Hepatocyte (in vitro differentiated cells): ENCODE measurements at places on chromosomes 6 and 20. TPM values are rescaled to one million over a fixed set of nuclear protein-coding genes. Genes with fewer than 3 reads are reported as not detected.

The CALHM4 gene
- not detected in 2 replicates for polyA plus RNA-seq

DNA sequence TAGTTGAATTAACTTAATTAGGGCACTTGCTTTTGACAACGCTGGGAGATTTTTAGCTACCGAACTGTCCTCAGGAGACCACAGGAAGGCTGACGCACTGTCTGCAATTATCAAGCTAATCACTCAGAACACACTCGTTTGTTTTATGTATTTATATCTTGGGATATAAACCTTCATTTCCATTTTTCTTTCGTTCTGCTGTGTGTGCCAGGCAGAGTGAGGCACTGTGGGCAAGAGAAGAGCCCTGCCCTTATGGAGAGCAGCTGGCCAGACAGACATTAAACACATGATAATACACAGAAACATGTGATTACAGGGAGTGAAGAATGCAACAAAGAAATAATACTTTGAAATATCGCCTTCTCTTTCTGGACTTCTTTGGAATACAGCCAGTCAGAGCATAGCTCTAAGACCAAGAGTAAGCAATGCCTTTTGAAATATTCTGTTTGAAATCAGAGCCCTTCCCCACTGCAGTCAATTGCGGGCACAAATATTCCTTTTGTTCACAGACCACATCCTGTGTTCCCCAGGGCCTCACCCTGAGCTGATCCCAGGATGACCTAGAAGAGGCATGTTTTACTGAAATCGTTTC lies 96.8 kb downstream of the ANKRD60 start:
- no peak overlapping the region for H3K4me3 ChIP-seq
- no peak for DNase-seq
- peaks cover 22% of the 10 kb centered on the region for H3K27me3 ChIP-seq
- H3K4me1 ChIP-seq = peaks cover 39% of the 10 kb centered on the region

DNA sequence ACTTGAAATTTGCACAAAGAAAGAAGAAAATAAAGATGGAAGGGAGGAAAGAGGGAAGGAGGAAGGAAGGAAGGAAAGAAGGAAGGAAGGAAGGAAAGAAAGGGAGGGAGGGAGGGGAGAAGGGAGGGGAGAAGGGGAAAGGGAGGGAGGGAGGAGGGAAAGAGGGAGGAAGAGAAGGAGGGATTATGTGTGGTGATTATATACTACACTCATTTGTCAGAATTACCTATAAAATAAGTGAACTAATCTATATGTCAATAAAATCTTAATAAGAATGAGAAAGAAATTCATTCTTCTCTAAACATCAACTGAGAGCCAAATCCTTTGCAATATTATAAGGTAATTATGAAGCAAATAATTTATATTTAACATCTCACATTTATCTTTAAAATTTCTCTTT lies 77.9 kb upstream of the TFAP2D start:
- no peak overlapping the region for H3K4me3 ChIP-seq
- H3K27ac ChIP-seq = no peak overlapping the region
- H3K27me3 ChIP-seq = no peaks in the 10 kb centered on the region
- no peaks in the 10 kb centered on the region for H3K36me3 ChIP-seq
- no peak for DNase-seq
- H3K4me1 ChIP-seq = no peaks in the 10 kb centered on the region

The PFDN6 gene
- polyA plus RNA-seq = 19.5 and 27.2 TPM in 2 replicates

The SERINC1 gene
- polyA plus RNA-seq = 165 and 169 TPM in 2 replicates

The FKBP1C gene
- 0.30 and 0.47 TPM in 2 replicates for polyA plus RNA-seq

The DEFB121 gene
- polyA plus RNA-seq = not detected in 2 replicates

- H3K27me3 ChIP-seq = no peaks in the 10 kb centered on the region
- no peak for DNase-seq
- H3K36me3 ChIP-seq = no peaks in the 10 kb centered on the region
These were observed 71.5 kb downstream of the FILIP1 start for GRCh38 chr6:75422024-75422639.

- H3K27ac ChIP-seq = no peak overlapping the region
- no peaks in the 10 kb centered on the region for H3K27me3 ChIP-seq
- no peaks in the 10 kb centered on the region for H3K36me3 ChIP-seq
These were observed 152.8 kb downstream of the TMEM200A start for GRCh38 chr6:130518588-130518987.

DNA sequence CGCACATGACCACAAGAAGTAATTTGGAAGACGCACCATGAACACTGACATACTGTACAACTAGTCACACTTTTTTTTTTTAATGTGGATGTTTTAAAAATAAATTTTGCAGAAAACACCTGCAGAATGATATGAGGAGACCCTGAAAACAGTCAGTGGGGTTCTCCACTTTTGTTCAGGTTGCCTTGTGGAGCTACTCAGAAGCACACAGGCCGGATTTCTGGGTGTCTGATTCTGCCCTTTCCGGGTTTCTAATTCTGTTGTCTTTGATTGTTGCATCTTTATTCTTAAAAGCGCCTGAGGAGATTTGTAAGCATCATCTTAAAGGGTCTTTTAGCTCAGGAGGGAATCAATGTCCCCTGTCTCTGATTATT lies 74.5 kb downstream of the SSR1 start:
- H3K4me1 ChIP-seq = peaks cover 35% of the 10 kb centered on the region
- H3K36me3 ChIP-seq = no peaks in the 10 kb centered on the region
- H3K27me3 ChIP-seq = no peaks in the 10 kb centered on the region
- H3K4me3 ChIP-seq = no peak overlapping the region

GRCh38 chr20:59903621-59904020 lies 29.8 kb downstream of the SYCP2 start:
- H3K4me1 ChIP-seq = no peaks in the 10 kb centered on the region
- no peak overlapping the region for H3K27ac ChIP-seq
- H3K4me3 ChIP-seq = no peak overlapping the region
- no peak for DNase-seq
- H3K27me3 ChIP-seq = no peaks in the 10 kb centered on the region

- H3K27me3 ChIP-seq = no peaks in the 10 kb centered on the region
- DNase-seq = no peak
- H3K36me3 ChIP-seq = no peaks in the 10 kb centered on the region
These were observed 7.5 kb upstream of the CD164 start for GRCh38 chr6:109389650-109390274.

DNA sequence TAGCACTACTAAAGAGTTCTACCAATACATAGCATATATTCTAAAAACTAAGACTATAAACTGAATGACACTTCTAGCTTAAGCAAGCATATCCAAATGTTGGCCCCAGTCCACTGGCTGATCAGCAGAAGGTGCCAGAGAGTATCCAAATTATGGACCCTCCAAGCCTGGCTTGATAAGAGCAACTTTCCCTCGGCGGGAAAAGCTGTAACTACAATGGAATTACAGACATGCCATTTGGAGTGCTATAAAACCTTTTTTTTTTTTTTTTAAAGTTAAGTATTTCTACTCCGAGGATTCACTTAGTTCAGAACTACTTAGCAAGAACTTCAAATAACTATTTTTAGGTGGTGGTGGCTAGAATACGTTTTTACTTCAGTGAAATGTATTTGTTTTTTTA lies 94.6 kb downstream of the EPB41L2 start:
- no peak overlapping the region for H3K27ac ChIP-seq
- no peaks in the 10 kb centered on the region for H3K27me3 ChIP-seq
- no peak for DNase-seq
- no peaks in the 10 kb centered on the region for H3K36me3 ChIP-seq

The CRISP3 gene
- polyA plus RNA-seq = not detected in 2 replicates

DNA sequence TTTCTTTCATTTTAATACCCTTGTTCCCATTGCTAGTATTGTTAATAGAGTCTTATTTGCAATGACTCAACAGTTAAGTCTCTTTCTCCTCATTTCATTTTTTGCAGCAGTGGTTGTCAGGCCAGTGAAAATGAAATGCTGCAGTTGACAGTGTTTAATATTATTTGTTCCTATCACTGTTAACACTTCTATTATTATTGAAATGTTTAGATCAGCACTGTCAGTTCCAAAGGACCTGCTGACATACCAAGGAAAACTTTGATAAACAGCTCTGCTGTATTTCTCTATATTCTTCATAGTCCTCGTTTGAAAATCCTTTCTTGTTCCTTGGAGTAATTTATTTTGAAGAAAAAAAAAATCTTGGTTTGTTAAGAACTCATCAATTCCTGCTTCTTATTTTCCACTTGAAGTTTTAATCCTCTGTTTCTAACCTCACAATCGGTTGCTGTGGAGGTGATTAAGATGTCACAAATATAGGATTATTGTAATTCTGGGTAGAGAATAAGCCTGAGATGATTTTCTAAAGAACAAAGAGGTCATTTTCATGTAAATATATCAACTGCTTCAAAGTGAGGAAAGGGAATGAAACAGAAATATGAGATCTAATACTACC lies 1065.9 kb upstream of the CITED2 start:
- H3K27ac ChIP-seq = no peak overlapping the region
- H3K4me3 ChIP-seq = no peak overlapping the region
- no peak for DNase-seq
- no peaks in the 10 kb centered on the region for H3K36me3 ChIP-seq
- H3K27me3 ChIP-seq = no peaks in the 10 kb centered on the region

DNA sequence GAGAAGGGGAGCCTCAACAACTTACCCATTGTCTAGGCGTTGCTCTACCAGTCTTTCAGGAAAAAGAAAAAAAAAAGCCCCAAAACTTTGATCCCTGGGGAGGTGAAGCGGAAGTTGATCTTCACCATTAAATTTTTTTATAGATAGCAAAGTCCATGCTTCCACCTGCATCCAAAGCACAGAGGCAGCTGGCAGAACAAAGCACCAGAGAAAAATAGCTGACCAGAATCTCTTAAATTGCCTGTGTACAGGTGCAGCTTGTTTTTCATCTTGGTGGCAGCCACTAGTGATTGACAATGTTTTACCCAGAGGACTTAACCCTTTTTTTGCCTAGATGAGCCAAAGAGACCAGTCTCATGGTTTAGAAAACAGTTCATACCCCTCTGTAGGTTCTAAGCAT lies 86.0 kb downstream of the MYB start:
- H3K4me1 ChIP-seq = peaks cover 5% of the 10 kb centered on the region
- H3K27ac ChIP-seq = peak overlapping the region; percentile 44
- no peaks in the 10 kb centered on the region for H3K27me3 ChIP-seq
- DNase-seq = peak; percentile 18

GRCh38 chr6:26553635-26554446 lies 15.7 kb downstream of the HMGN4 start:
- no peaks in the 10 kb centered on the region for H3K4me1 ChIP-seq
- peak overlapping the region; percentile 63 for H3K4me3 ChIP-seq
- H3K36me3 ChIP-seq = no peaks in the 10 kb centered on the region
- H3K27ac ChIP-seq = peak overlapping the region; percentile 61
- H3K27me3 ChIP-seq = no peaks in the 10 kb centered on the region

The HLA-DRB5 gene
- 15.2 and 17.0 TPM in 2 replicates for polyA plus RNA-seq

DNA sequence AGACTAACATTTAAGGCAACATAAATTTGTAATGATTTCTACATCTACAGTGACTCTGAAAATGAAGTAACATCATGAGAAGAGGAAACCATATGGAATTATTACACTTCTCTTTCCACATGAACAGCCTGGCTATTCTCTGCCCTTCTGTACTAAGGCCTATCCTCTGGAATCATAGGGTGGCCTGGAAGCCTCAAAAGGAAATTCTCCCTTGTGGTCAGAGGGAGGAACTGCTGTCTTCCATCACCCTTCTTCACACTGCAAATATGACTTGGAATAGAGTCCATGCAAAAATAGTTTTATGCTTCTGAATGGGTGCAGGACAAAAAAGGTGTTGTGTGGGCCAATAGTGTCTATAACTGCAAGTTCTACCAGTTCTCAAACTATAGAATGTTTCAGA lies 44.6 kb upstream of the SH3BGRL2 start:
- no peaks in the 10 kb centered on the region for H3K27me3 ChIP-seq
- H3K4me3 ChIP-seq = no peak overlapping the region

DNA sequence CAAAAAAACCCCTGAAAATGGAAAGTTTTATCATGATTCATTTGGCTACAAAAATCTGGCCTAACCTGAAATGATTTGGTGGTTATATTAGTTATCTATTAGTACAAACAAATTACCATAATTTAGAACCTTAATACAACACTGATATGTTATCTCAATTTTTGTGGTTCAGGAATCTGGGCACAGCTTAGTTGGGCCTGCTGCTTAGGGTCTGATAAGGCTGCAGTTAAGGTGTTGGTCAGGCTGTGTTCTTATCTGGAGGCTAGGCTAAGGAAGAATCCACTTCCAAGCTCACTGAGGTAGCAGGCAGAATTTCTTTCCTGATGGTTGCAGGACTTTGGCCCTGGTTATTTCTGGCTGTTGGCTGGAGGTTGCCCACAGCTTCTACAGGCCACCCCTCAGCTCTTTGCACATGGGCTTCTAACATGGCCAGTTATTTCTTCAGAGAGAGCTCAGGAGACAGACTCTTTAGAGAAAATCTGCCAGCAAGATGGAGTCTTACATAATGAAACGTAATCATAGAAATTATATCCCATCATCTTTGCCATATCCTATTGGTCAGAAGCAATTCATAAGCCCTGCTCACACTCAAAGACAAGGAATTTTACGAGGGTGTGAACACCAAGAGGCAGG lies 11.4 kb downstream of the TRIM38 start:
- H3K4me3 ChIP-seq = no peak overlapping the region
- peaks cover 6% of the 10 kb centered on the region for H3K36me3 ChIP-seq
- H3K27me3 ChIP-seq = no peaks in the 10 kb centered on the region
- H3K4me1 ChIP-seq = peaks cover 20% of the 10 kb centered on the region

- peak overlapping the region; percentile 56 for H3K27ac ChIP-seq
- peaks cover 11% of the 10 kb centered on the region for H3K4me1 ChIP-seq
- no peak overlapping the region for H3K4me3 ChIP-seq
These were observed 308.9 kb downstream of the DHX35 start for GRCh38 chr20:39270837-39271604.

The PPIL6 gene
- 2.9 and 3.8 TPM in 2 replicates for polyA plus RNA-seq

GRCh38 chr20:57920971-57921370 lies 211.2 kb upstream of the PMEPA1 start:
- H3K27ac ChIP-seq = no peak overlapping the region
- peaks cover 3% of the 10 kb centered on the region for H3K4me1 ChIP-seq
- no peak for DNase-seq
- no peak overlapping the region for H3K4me3 ChIP-seq
- H3K27me3 ChIP-seq = no peaks in the 10 kb centered on the region

DNA sequence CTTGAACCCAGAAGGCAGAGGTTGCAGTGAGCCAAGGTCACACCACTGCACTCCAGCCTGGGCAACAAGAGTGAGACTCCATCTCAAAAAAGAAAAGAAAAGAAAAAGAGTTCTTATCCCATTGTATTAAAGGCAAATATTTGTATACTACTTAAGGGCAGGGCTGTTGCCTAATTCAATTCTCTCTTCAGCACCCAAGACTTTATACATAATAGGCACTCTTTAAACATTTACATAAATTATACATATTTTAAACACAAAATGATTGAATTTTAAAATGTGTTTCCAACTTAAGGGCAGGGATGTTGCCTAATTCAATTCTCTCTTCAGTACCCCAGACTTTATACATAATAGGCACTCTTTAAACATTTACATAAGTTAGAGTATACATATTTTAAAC lies 424.3 kb upstream of the ARID1B start:
- no peak for DNase-seq
- no peak overlapping the region for H3K4me3 ChIP-seq
- no peaks in the 10 kb centered on the region for H3K27me3 ChIP-seq
- no peak overlapping the region for H3K27ac ChIP-seq
- H3K36me3 ChIP-seq = no peaks in the 10 kb centered on the region
- no peaks in the 10 kb centered on the region for H3K4me1 ChIP-seq
